ENCODE measurements at places on chromosomes 1 and 21. TPM values are rescaled to one million over a fixed set of nuclear protein-coding genes. Genes with fewer than 3 reads are reported as not detected.

DNA sequence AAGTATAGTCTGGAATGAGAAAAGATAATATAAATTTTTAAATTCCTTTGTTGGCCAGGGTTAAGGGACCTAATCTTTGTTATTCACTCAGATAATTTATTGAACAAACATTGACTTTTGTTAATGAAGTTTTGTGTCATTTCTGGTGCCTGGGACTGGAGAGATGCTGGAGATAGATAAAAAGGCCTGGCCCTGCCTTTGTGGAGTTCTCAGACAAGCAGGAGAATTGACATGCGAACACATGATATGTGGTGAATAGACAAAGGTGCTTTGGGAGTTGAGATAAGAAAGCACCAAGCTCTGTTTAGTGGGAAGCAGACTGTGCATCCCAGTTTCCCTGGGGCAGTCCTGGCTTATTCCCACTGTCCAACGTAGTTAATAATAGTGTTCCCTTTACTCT lies 8.5 kb downstream of the C1orf21 start:
- no peak for DNase-seq

DNA sequence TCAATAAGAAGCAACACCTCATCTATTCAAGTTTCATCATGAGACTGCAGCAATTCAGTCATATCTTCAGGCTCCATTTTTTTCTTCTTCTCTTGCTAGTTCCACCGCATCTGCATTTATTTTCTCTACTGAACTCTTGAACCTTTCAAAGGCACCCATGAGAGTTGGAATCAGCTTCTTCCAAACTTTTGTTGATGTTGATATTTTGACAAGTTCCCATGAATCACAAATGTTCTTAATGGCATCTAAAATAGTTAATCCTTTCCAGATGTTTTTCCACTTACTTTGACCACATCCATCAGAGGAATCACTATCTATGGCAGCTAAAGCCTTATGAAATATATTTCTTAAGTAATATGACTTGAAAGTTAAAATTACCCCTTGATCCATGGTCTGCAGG lies 434.3 kb downstream of the GPATCH2 start:
- no peak for DNase-seq

DNA sequence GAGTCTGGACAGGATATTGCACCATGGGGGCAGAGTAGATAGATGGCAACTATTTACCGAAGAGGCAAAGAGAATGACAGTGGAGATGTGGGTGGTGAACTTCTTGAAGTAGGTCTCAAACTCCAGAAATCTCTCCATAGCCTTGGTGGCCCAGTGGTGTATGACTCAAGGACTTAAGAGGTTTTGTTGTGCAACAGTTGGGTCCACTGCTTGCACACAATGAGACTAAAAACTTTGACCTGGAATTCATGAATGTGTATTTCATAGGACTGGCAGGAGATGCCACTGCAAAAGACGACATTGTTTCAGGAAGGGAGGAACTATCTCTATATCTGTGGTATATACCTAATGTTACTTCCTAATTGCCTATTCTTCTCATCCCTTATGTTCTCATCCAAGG lies 75.9 kb downstream of the ZSCAN20 start:
- DNase-seq: no peak

DNA sequence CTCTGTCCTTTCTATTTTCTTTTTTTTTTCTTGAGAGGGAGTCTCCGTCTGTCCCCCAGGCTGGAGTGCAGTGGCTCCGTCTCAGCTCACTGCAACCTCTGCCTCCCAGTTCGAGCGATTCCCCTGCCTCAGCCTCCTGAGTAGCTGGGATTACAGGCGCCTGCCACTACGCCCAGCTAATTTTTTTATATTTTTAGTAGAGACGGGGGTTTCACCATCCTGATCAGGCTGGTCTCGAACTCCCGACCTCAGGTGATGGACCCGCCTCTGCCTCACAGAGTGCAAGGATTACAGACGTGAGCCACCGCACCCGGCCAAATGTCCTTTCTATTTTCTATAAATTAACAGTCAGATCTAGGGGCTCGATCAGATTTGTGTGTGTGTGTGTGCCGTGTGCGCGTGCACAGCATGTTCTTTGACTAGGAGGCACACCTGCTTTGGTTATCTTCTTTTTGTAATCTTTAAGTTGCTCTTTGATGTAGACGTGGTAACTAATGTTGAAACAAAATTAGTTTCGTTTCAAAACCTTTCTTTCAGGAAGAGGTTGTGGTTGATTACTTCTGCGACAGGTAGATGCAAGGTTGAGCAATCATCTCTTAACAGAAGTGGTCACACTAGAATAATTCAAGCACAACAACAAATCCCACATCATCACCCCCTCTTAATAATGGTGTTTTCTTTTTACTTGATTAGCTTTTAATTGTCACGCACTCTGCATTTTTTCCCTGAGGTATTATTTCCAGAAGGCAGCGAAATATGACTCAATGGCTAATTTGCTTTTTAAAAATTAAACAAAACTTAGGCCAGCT lies 779 bp upstream of the DEGS1 start:
- DNase-seq: no peak

- no peak for DNase-seq
Measured at GRCh38 chr1:230565141-230565540, 77.1 kb upstream of the COG2 start.

DNA sequence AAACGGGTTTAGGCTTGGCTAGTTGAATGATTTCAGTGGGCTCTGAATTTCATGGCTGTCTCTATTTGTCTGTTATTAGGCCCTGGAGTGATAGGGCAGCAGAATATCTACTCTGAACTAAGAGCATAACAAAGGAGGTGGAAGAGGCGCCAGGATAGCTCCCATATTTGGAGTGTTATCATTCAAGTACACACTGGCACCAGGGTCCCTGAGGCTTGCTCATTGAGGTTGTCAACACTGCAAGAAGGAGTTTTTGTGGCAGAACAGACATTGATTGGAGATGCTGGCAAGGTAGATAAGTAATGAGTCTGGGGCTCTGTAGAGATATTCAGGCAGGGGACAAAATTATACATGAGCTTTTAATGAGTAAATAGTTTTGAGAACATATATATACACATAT lies 1748.4 kb downstream of the MRPL39 start:
- no peak for DNase-seq

Gene RHBDL2
- total RNA-seq: 1.4 TPM

Gene PTPRC
- not detected for total RNA-seq
